Stimulated activated CD8-positive, alpha-beta memory T cell treated with anti-CD3 and anti-CD28 coated beads, Interleukin-15, amount 100 ng/mL, for 24 hours (primary cell): ENCODE measurements at places on chromosomes 13 and 19.

- no peak for DNase-seq
Measured at GRCh38 chr19:56015756-56016155, 29.2 kb downstream of the NLRP5 start.

GRCh38 chr13:32135056-32135390, 103.4 kb downstream of the FRY start:
- DNase-seq: no peak

GRCh38 chr19:5039642-5040543, 71.0 kb downstream of the KDM4B start:
- no peak for DNase-seq

DNA sequence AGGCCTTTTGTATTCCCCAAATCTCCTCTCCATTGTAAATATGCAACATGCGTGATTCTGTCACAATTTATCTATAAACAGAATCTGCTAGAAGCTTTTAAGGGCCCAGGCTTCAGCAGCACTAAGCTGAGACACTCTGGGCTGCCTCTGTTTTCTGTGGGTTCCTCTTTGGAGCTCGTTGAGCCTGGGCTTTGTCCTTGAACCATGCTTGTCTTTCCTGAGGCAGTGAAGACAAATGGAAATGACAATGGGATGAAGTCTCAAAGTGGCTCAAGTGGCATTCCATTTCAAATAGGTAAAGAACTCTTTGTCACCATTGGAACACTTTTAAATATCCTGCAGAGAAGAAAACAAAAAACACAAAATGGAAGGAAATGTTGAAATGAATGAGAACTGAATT, 40.3 kb downstream of the RASL11A start:
- no peak for DNase-seq

GRCh38 chr19:16627193-16627927, 644 bp downstream of the MED26 start:
- no peak for DNase-seq

- no peak for DNase-seq
Measured at GRCh38 chr13:33679658-33680012, 138.3 kb upstream of the RFC3 start.

- no peak for DNase-seq
Measured at GRCh38 chr13:44549476-44549875, 26.7 kb downstream of the TSC22D1 start.

DNA sequence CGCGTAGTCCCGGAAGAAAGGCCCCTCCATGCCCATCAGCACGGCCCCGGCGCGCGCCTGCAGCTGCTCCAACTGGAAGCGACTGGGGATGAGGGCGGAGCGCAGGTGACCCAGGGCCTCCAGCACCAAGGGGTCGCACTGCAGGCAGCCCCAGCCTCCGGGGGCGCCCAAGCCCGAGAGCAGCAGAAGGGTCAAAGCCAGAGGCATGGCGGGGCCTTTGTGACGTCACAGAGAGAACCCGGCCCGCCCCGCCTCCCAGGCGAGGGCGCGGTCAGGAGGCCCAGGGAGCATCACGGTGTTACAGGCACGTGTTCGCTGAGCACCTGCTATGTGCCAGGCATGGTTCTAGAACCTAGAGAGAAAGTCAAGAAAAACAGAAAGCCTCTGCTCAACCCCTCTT, at the start of gene IZUMO2:
Gene IZUMO2 (minus strand): TSS at position 294 of the 400 bp plus-strand sequence. CDS start 87 bp downstream, at position 207.
- DNase-seq: no peak

DNA sequence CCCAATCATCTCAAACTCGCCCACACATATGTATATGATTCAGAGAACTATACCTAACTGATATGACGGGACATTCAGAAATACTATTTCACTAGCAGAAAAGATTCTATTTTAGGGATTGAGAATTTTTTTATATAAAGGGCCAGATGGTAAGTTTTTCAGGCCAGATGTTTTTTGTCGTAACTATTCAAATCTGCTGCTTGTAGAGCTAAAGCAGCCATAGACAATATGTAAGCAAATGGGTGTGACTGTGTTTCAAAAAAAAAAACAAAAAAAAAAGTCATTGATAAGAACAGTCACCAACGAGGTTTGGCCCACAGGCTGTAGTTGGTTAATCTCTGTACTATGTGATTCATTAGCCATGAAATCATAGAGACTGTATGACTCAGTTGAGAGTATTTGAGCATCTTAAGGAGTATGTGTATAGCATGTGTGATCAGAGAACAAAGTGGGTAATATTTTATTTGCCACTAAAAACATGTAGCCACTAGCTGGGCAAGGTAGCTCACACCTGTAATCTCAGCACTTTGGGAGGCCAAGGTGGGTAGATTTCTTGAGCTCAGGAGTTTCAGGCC, 2724.7 kb downstream of the PCDH9 start:
- DNase-seq: no peak

- no peak for DNase-seq
Measured at GRCh38 chr13:30968846-30969245, 36.4 kb downstream of the TEX26 start.

DNA sequence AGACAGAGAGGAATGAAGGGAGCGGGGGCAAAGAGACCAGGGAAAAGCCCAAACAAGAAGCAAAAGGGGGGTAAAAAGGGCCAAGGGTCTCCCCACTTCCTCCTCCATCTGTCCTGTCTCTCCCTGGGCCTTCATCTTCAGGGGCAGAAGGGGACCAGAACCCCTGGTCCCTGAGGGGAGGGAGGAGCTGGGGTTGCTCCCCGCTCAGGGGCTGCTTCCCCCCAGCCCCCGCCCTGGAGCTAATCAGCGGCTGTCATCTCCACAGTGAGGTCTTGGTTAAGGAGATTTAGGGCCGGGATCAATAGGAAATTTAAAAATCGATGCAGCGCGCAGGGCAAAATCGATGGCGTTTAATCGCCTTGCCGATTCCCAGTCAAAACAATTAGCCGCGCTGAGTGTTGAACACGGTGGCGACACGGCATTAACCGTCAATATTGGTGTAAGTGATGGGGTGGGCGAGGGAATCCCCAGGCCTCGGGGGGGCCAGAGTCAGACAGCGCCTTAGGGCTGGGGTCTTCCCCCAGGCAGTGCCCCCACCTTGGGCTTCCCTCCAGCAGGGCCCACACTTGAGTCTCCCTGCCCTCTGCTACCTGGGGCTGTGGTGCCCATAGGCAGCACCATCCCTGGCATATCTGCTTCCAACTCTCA, 29.5 kb upstream of the POU2F2 start:
- no peak for DNase-seq

GRCh38 chr13:22369840-22370239, 699.0 kb downstream of the FGF9 start:
- no peak for DNase-seq

DNA sequence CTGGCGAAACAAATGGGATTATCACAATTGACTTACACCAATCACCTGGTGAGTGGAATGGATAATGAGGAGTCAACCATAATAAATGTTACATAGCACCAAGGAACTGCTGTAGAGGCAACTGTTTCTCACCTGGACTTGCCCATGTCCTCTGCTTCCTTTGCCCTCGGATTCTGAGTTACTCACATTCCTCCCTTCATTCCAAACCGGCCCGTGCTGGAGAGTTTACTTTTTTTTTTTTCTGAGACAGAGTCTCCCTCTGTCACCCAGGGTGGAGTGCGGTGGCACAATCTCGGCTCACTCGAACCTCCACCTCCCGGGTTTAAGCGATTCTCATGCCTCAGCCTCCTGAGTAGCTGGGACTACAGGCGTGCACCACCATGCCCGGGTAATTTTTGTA, 41.5 kb upstream of the TSC22D1 start:
- DNase-seq: no peak

GRCh38 chr13:23725922-23726321, 155.7 kb downstream of the TNFRSF19 start:
- no peak for DNase-seq

DNA sequence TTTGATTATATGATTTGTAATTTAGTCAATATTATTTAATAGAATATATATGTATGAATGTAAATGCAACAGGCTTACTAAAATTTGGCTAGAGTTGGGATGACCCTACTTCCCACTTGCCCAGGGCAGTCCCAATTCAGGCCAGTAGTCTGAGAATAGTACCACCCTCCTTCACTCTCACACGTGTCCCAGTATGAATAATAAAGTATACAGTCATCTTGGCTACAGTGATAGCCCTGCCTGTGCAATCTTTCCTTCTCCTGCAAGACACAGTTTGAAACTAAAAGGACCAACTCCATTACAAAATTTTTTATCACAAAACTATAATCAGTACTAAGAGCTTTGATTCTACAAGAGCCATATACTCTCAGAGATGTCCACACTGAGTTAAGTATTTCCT, 76.2 kb downstream of the SACS start:
- DNase-seq: no peak

- DNase-seq: no peak
Measured at GRCh38 chr13:74230984-74231501, 96.8 kb upstream of the KLF12 start.

DNA sequence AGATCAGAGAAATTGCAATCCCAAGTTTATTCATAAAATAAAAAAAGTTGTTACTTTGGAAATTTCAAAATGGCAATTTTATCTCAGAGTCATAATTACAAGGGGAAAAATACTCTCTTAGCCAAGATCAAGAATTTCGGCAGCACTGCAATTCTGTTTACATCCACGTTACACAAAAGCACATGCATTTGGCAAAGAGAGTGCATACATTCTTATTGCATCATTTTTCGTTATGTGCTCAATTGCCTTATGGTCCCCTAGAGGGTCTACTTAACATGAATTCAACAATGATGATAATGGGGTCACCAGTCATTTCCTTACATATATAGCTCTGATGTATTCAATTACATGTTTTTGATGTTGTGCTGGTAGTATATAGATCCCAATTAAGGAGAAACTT, 498.0 kb downstream of the DIAPH3 start:
- no peak for DNase-seq

DNA sequence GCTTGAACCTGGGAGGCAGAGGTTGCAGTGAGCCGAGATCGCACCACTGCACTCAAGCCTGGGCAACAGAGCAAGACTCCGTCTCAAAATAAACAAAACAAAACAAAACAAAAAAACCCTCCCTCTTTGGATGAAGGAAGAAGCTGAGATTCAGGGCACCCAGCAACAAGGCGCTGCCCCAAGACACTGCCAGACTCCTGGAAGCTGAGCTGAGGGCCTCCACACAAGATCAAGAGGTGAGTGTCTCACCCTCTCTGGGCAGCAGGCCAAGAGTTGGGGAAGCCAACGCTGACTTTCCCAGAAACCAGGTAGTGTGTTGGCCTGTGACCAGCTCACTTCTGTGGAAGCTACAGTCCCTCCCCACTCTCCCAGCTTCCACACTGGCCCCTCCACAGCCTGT, 3.7 kb upstream of the TYROBP start:
- DNase-seq: no peak

GRCh38 chr13:32840989-32841713, 175.1 kb upstream of the KL start:
- DNase-seq: no peak

DNA sequence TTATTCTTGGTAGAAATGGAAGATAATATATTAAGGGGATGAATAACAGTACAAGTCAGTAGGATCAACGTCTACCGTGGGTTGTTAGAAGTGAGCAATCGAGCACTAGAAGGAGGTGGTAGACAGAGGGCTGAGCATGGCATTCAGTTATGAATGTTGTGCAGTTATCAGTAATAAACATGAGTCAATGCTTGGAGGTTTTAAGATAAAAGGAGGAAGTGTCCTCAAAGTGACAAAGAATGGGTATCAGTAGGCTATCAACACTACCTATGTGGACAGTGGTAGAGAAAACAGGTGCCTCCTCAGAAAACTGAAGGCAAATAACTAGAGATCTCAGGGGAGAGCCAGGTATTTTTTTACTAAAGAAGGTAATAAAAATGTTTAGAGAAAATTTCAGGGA, 1607.0 kb downstream of the PCDH9 start:
- no peak for DNase-seq
